ENCODE measurements at places on chromosomes 5 and 9.

GRCh38 chr9:136292026-136292538, 11.8 kb downstream of the CCDC187 start:
- DNase-seq: no peak

DNA sequence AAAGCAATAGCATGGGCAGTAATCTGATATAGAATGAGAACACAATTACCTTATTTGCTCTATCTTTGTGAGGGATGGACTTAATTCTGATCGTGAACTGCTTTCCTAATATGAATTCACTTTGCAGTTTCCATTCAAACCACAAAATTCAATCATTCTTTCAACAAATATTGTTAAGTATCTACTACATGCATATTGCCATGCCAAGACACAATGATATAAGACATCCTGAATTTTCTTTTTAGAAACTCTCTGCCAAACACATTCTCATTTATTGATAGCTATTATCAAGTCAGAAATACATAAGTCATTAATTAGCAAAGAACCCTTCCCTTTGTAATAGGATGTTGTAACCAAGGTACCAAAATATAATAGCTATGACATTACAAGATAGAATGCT, 121.6 kb upstream of the TARS1 start:
- DNase-seq: peak; percentile 84

GRCh38 chr9:72753266-72753893, 199.5 kb downstream of the ALDH1A1 start:
- peak; percentile 11 for DNase-seq

DNA sequence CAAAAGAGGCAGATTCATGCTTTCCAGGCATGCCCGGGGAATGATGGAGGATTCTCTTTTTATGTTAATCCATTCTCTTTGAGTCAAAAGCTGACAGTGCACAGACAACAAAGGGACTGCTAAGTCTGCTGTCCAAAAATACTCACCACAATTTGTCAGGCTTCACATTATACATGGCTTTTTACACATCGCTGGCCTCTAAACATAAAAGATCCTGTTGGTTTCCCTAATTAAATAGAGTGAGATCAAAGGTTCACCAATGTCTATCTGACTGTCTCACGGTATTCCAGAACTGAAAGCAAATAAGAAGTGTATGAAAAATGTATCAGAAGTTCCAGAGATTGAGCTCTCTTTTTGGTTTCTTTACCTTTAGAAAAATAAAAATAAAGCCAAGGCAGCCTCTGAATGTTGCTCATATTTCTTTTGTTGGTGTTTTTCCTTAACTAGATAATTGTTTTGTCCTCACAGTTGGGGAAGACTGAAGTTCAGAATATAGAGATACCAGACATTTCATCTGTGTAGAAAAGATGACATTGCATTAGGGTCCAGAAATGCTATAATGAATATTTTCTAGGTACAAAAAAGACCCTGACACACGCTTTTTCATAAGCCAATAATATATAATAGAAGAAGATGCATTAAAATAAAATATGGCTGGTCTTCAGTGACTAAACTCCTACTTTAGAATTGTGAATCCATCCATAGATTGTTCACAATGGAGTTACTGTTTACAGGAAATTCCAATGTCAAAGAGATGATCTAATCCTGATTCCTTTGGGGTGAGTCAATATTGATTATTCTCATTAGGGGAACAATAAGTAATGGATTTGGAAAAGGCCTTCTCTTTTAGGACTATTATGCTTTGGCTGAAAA, 688.2 kb upstream of the CDH6 start:
- DNase-seq: peak; percentile 56

GRCh38 chr5:126369995-126370731, 53.0 kb upstream of the GRAMD2B start:
- no peak for DNase-seq

- no peak for DNase-seq
These were observed 41.9 kb downstream of the GLRX start for GRCh38 chr5:95780597-95780996.

DNA sequence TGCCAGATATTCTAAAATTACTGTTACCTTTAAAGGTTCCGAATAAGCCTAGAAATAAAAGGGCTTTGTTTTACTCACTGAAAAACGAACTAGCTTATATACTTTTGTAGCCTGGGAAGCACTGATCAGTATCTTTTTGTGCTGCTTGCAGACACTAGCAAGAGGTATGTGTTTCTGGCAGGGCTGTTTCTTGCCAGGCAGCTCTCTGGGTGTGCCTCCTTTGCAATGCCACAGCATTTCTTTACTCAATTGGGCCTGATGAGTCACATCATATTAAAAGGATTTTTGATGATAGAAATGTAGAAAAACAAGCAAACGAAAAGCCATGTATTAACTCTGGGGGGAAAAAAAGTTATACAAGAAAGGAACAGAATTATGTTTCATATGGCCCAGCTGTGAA, 35.6 kb downstream of the CD180 start:
- DNase-seq: peak; percentile 30

DNA sequence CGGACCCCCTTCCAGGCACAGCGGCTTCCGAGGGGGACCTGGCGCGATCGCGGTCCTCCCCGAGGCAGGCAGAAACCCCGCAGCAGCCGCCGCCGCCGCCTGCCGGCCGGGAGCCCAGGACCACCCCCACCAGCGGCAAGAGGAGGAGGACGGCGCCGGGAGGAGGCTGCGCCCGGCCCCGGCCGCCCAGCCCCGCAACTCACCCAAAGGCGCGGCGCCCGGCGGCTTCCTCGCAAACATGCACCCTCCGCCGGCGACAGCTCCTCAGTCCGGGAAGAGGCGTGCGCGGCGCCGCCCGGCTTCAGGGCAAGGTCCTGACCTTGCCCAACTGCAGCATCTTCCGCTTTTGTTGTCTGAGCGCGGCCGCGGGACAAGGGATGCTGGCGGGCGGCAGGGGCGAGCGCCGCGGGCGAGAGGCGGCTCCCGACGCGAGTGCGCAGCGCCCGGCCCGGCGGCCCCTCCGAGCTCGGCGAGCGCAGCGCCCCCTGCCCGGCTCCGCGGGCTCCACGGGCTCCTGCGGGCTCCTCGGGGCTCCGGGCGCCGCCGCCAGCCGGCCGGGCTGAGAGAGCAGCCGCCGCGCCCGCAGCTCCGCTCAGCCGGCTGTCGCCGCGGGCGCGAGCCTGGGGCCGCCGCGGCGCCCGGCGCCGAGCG, 507 bp downstream of the CTNND2 start:
- DNase-seq: peak; percentile 20

GRCh38 chr5:113043491-113043931, 66.9 kb downstream of the DCP2 start:
- no peak for DNase-seq

DNA sequence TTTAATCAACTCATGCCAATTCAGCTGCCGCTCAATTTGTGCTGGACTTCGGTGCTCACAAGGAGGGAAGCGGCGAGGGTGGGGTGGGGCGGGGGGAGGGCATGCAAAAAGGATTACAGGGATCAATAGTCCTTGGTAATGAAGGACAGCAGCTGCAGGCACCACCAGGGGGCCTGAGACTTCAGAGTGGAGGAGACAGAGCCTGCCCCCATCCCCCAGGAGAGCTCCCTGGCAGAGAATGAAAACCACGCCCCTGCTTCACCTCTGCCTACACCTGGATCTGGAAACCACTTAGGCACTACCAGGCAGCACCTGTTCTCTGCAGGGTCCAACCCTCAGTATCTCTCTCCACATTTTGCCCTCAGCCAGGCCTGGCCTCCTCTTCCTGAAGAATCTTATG, 155.6 kb downstream of the TRIM32 start:
- DNase-seq: no peak

- no peak for DNase-seq
These were observed 3.6 kb downstream of the AK1 start for GRCh38 chr9:127873886-127874285.

- DNase-seq: no peak
These were observed 37.2 kb downstream of the HEXB start for GRCh38 chr5:74722271-74722670.

DNA sequence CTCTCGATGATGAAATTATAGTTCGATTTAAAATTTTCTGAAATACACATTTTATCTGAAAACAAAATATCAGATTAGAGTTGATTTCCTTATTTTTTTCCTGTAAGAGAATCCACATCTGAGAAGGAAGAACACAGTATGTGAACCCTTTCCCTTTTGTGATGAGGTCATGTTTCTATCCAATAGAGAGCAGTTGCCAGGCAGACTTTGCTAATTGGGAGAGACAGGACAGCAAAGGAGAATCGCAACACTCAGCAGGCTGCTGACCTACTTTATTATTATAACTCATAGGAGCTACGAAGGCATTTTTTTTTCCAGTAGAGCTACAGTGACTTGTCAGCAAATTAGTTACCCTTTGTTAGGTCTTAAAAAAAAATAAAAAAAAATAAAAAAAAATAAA, 242.1 kb downstream of the HCN1 start:
- no peak for DNase-seq

- DNase-seq: no peak
These were observed 9.9 kb downstream of the SEPTIN8 start for GRCh38 chr5:132767150-132767549.

DNA sequence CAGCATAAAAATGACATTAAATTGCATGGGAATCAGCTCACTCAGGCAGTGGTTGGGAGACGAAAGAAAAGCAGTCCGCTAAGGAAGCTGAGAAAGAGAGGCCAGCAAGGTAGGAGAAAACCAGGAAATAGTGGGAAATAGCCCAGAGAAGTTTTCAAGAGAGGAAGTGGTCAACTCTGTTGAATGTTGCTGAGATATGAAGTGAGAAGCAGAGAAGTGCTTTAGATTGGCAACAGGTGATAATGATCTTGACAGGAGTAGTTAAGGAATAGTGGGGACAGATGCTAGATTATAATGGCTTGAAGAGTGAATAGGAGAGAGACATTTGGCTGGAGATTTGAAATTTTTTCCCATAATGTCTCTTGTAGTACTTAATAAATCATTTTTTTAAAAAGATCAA, 30.8 kb downstream of the CNTRL start:
- DNase-seq: no peak

DNA sequence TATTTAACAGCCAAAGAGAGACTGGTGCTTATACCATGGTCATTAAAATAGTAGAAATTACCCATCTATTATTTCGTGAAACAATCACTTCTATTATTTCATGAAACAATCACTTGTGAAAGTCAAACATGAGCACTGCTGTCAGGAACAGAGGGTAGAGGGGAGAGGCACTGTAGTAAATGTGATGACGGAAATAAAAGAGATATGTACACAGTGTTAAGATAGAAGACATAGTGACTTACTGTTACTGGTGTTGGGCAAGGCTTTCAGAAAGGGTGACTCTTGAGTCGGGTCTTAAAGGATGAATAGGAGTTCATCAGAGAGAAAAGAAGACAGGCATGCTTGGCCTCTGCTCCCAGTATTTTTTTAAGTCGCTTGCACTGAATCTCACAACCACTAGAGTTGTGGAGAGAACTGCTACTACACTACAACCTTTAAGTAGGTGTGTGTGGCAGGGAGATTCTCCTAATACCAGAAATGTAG, 162.6 kb upstream of the GNA14 start:
- DNase-seq: no peak

DNA sequence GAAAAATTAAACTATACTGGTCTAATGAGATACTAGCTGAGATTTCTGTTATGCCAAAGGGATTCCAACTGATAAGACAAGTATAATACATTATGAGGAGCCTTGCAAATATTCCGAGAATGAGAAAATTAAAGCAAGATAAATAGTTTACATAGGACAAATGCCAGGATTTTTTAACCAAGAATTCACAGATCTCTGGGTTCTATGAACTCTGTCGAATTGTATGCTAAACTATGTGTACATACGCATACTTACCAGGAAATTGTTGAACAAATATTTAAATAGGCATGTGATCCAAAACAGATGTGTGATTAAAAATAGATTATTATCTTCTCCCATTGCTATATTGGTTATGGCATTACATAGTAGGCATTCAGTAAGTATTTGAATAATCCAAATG, 616.6 kb downstream of the GABRG2 start:
- DNase-seq: no peak

- no peak for DNase-seq
These were observed 1.8 kb upstream of the STARD4 start for GRCh38 chr5:111514087-111514486.

DNA sequence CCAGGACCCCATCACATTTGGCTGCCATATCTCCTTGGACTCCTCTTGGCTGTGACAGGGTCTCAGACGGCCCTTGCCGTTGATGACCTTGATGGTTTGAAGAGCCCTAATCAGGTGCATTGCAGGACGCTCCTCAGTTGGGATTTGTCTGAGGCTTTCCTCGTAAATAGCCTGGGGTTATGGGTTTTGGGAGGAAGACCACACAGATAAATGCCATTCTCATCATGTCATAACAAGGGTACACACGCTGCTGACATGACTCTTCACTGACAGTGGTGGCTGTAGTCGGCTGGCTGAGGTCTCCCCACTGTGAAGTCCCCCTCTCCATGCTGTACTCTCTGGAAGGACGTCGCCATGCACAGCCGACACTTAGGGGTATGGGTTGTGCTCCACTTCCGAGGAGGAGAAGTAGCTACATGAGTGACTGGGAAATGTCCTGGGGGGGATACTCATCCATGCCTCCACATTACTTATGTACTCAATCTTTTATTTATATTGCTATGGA, 42.9 kb upstream of the SPTLC1 start:
- DNase-seq: no peak

Measured in fibroblast of skin of right biceps (primary cell).